ENCODE measurements at places on chromosomes 11 and 22.
A peak's percentile ranks its signal among the peaks of the same experiment; 100 is the strongest.

- DNase-seq: no peak
Measured at GRCh38 chr11:57974848-57975601, 48.7 kb upstream of the OR9Q1 start.

- DNase-seq: peak; percentile 93
Measured at GRCh38 chr11:31369348-31370329, at the start of the genes DCDC1 and DNAJC24. Gene DCDC1, minus strand, starts transcription at chr11:31369739. Its CDS starts 41,459 bp downstream, at chr11:31328280. Gene DNAJC24, plus strand, starts transcription at chr11:31369860. Its CDS starts 889 bp downstream, at chr11:31370749.

GRCh38 chr11:71281204-71281603 lies 28.8 kb upstream of the SHANK2 start:
- no peak for DNase-seq

GRCh38 chr22:47151490-47151889 lies 389.0 kb downstream of the TBC1D22A start:
- DNase-seq: peak; percentile 26

DNA sequence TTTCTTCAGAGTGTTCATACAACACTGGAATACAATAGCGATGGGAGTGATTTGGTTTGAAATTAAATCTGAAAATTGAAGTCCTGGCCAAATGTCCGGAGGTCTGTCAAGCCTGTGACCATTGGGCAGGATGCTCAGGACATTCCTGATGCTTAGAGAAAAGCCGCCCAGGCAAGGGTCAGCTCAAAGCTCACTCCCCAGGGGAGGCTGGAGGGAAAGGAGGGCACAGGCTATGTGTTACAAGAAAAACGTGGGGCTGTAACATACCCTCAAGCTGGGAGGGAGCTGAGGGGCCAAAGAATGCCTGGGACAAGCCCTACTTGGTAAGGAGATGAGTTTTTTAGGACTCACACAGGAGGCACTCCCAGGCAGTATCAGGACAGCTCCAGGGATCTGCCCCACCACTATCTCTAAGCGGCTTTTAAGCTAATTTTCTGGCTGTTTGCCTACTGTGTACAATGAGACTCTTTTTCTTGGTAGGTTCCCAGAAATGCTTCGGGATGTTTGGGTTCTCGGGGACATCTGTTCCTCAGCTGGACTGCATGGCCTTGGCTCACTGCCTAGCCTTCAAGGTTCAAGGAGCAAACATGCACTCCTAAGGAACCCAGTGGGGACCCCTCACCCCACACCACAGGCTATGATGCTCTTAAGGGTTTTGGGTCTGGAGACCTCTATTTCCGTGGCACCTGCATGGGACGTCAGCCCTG lies 500.1 kb downstream of the BRD1 start:
- DNase-seq: no peak

- DNase-seq: no peak
Measured at GRCh38 chr11:36000616-36001190, 56.8 kb downstream of the LDLRAD3 start.

- DNase-seq: no peak
Measured at GRCh38 chr11:36035999-36036398, 92.1 kb downstream of the LDLRAD3 start.

DNA sequence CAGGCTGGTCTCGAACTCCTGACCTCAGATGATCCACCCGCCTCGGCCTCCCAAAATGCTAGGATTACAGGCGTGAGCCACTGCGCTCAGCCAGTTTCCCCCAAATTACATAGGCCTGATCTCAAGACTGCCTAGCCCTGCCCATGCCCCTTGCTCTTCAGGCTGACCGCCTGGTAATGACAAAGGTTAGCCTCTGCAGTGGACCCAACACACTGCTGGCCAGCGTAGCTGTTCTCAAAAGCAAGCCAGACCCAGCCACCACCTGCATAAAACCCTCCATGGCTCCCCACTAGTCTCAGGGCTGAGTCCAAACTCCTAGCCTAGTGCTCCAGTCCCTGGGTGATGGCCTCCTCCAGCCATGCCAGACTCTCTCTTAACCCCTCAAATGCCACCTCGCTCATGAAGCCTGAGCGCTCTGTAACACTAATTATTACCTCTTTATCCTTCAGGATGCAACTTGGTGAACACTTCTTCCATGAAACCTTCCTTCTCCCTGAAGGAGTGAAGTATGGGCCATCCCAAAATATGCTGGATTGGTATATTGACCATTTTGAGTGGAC lies 836 bp upstream of the RSPH14 start:
- no peak for DNase-seq

GRCh38 chr22:23604939-23605712 lies 25.0 kb upstream of the IGLL1 start:
- DNase-seq: no peak

DNA sequence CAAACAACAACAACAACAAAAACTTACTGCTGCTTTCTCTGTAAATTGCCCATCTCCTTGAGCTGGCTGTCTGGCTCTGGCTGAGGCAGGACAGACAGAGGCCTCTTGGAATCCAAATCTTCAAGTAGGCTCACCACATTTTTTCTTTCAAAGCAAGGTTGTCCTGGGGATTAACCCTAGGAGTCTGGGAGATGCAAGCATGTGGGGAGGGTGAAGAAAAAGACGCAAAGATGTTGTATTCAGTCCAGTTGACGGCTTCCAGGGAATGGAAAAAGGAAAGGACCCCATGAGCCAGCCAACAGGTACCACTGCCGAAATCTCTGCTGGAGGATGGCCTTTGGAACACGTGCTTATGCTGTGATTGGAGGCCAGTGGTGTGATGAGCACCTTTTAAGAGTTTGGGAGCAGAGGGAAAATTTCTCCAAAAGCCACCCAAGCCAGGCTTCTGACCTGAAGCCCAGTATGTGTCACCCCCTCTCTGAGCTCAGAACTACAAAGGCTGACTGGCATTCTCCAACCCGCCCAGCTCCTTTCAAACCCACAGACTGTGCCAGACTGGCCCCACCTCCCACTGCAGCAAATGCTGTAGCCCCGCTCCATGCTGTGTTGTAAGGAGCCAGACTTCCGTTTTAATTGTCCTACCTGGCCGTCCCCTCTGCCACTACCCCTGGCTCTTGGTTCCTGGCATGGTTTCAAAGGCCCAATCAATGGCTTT lies 10.8 kb downstream of the BLID start:
- no peak for DNase-seq

DNA sequence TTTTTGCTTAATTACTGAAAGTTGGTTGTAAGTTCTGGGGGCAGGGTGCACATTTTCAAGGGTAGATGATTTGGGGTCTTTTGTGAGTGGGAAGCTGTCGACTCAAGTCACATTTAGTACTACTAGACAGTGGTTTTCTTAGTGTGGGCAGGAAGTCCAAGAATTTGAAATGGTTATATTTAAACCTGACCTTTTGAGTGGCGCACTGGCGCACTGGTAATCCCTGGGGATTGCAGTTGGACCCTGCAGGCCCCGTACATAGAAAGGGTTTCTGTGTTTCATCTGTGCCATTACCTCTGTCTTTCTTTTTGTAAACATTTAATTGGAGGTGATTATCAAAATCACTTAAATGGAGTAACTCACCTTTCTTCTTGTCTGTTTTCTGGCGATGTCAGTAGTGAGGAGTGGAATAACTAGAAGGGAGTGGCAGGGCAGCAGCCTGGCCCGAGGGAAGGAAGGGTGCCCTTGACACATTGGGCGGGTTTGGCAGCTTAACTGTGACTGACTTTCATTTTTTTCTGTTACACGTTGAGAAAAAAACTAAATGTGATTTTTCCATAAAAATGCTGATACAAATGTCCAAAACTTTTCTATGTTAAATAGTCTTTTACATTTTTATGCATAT lies 101.8 kb upstream of the GAL start:
- DNase-seq: no peak

DNA sequence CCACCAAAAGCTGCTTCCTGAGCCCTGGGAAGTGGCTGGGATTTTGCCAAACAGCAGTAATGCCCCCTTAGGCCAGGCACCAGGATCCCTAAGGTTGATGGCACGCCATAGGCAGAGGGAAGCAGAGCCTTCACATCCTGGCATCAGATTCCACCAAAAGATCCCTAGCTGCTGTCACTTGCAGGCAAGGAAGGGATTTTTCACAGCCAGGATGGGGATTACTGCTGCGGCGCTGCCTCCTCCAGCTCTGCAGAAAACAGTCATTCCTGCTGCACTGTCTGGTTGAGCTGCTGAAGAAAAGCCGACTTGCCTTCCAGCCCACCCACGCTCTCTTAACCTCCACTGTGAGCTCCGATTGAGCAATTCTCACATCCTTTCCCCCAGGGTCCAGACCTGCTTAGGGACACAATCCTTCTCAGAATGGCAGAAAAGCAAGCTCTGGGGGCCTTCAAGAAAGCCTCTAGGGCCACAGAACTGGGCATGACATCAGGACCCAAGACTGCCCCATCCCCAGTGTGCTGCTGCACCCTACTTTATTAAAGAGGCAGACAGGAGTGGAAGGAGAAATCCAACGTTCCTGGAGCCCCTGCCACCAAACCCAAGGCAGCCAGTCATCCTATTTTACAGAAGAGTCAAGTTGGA lies 19.9 kb downstream of the SYN3 start:
- peak; percentile 7 for DNase-seq

DNA sequence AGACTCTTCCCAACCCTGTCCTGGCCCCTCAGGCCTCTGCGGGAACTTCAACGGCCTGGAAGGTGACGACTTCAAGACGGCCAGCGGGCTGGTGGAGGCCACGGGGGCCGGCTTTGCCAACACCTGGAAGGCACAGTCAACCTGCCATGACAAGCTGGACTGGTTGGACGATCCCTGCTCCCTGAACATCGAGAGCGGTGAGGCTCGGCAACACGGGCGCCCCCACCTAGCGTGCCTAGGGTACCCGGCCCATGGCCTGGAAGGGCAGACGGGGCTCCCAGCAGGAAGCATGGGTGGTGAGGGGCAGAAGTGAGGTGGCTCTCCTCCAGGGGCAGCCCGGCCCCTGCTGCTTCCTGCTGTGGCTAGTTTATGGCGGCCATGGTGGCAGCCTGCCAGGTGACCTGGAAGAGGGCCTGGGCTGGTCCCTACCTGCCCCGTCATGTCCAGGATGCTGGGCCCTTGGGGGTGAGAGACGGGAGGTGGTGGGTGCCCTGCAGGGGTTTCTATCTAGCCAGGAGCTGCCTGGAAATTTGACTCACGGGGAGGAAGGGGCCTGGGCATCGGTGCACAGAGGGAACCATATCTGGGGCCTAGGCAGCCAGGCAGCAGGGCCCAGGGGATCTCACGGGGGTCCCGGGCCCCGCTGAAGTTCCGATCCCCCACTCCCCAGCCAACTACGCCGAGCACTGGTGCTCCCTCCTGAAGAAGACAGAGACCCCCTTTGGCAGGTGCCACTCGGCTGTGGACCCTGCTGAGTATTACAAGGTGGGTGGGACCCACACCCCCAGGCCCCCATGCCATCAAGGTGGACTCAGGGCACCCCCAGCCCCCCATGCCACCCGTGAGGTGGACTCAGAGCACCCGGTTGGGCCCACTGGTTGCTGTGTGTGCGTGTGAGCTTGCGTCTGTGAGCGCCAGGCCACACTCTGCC lies 9.2 kb downstream of the MUC2 start:
- DNase-seq: no peak

- DNase-seq: peak; percentile 98
Measured at GRCh38 chr11:62560566-62561103, 13.1 kb downstream of the EEF1G start.

GRCh38 chr11:64883575-64883974 lies 5.2 kb upstream of the EHD1 start:
- DNase-seq: no peak

DNA sequence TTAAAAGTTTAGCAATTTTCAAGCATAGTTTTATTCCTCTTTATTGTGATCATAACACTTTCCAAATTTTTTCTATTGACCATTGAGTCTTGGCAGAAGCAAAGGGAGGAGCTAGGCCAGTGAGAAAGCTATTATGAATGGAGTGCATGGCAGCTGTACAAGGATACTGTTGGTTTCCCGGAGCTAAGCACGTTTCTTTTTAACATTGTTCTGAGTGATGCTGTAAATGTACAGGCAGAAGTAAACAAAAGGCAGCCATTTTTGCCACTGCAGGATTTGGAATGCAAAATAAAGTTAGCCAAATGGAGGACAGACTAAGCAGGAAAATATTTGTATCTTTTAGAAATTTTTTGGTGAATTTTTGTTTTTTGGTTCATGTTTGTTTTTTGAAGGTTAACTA lies 16.2 kb downstream of the CBL start:
- DNase-seq: peak; percentile 57

GRCh38 chr11:46391578-46392420 lies at the start of gene CHRM4:
Gene CHRM4, minus strand, starts transcription at chr11:46391776. Its CDS starts 5,219 bp downstream, at chr11:46386557.
- DNase-seq: peak; percentile 31

DNA sequence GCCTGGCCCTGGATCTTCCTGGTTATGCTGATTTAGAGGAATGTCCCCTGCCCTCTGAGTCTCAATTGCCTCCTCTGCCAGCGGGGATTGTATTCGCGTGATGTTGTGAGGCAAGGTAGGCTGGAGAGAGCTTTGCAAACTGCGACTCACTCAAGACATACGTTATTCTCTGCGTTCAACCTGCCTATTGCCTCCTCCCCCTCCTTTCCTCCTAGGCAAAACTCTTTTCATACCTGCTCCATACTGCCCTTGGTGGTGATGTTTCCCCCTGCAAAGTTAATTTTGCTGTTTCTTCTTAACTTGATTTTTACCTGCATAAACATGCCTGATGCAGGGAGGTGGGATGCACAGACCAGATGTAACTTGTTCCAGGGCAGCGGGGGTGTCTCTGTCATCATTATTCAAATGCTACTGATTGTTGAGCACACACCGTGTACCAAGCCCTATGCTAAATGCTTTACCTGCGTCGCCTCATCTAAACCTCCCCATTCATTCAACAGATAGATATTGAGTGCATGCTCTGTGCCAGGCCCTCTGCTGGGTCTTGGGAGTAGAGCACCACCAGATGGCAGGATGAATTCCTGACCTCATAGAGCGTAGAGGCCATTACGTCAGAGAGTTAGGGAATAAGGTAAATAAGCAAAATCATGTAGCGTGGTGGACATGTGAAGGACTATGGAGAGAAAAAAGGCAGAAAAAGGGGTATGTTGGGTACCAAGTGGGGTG lies 29.0 kb downstream of the SGSM1 start:
- DNase-seq: no peak

- DNase-seq: peak; percentile 56
Measured at GRCh38 chr11:75384438-75385080, 14.8 kb upstream of the RPS3 start.

DNA sequence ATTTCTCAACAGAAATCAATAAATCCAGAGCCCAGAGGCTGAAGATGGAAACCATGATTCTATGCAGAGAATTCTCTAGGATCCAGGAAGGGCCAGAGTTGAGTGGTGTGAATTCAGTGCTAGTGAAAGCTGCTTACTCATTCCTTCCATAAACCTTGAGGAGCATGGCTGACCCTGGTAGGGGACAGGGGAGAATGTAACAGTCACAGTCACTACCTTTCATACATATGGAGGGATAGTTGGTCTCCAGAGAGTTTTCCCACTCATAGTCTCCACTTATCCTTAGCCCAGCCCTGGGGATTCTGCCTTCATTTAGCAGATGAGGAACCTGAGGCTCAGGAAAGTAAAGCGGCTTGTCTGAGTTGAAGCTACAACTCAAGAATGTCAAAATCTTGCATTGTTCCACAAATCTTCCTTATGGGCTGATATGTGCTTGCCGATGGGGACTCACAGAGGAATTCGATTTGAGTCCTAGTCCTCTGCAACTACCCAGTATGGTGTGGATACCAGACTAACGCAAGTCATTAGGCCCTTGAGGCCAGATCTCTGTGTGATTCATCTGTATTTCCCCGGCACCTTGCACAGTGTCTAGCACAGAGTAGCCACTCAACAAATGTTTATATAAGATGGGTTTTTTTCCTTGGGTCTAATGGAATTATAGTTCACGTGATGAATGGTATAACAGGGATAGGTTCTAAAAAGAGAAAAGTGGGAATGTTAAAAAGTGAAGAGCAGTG lies 3.7 kb upstream of the ANAPC15 start:
- DNase-seq: no peak

All from fibroblast of skin of scalp (primary cell).